ENCODE measurements at places on chromosomes 3 and 15. TPM values are rescaled to one million over a fixed set of nuclear protein-coding genes. Genes with fewer than 3 reads are reported as not detected.

DNA sequence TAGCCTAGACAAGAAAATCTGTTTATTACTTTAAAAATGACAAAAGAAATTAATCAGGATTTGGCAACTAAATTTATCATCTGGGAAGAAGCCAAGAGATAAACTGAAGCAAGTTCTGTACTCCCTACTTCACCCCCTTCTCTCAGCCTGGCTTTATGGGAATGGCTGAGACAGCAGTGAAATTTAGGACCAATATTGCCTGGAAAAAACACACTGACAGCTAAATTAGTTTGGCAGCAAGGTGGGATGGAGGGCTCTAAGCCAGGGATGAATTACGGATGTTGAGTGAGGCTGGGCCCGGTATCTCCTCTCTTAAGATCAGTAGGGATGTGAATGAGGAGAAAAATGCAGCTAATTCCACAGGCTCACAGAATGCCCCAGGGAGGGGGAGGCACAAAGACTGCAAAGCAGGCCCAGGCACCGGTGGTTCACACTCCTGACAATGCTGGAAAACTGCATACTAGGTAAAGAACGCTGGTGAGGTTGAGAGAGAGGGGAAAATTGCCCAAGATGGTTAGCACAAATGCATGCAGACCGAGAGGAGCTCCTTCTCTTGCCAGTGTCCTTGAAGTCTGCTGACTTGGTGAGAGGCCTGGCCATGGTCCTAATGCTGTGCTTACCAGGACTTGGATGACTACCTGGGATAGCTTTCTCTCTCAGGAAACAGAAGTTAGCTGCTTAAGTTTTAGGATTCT lies 89.0 kb downstream of the WDR76 start:
- H3K36me3 ChIP-seq = no peaks in the 10 kb centered on the region
- H3K27me3 ChIP-seq = no peaks in the 10 kb centered on the region
- H3K4me1 ChIP-seq = peaks cover 7% of the 10 kb centered on the region
- no peak for DNase-seq
- H3K4me3 ChIP-seq = no peak overlapping the region

DNA sequence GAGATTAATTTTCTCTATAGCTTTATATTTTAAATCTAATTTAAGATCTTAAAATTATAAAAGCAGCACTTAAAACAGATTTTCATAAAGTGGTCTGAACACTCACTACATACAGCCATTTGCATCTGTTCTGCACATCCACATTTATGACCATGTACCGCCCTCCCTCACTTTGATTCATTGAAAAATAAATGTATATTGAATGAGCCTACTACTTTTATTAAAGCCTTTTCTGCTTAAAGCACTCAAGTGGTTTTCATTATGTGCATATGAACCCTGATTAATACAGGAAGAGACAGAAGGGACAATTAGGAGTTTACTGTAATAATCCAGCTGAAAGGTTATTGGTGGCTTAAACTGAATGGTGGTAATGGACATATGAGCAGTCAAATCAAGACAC lies 129.4 kb downstream of the DLG1 start:
- no peaks in the 10 kb centered on the region for H3K27me3 ChIP-seq
- no peak overlapping the region for H3K4me3 ChIP-seq
- no peak overlapping the region for H3K27ac ChIP-seq
- no peak for DNase-seq
- peaks cover 12% of the 10 kb centered on the region for H3K36me3 ChIP-seq

- H3K4me3 ChIP-seq = no peak overlapping the region
- no peaks in the 10 kb centered on the region for H3K27me3 ChIP-seq
- no peak for DNase-seq
- H3K4me1 ChIP-seq = no peaks in the 10 kb centered on the region
Observed at GRCh38 chr3:175187586-175187985, 328.5 kb downstream of the NAALADL2 start.

- H3K4me1 ChIP-seq = no peaks in the 10 kb centered on the region
- no peak overlapping the region for H3K27ac ChIP-seq
- H3K4me3 ChIP-seq = no peak overlapping the region
- DNase-seq = no peak
- no peaks in the 10 kb centered on the region for H3K27me3 ChIP-seq
Observed at GRCh38 chr3:124156866-124157712, 165.2 kb upstream of the ROPN1 start.

- H3K27ac ChIP-seq = no peak overlapping the region
- H3K36me3 ChIP-seq = no peaks in the 10 kb centered on the region
- peaks cover 42% of the 10 kb centered on the region for H3K27me3 ChIP-seq
- no peak overlapping the region for H3K4me3 ChIP-seq
Observed at GRCh38 chr15:57865294-57865693, 158.8 kb downstream of the POLR2M start.

GRCh38 chr3:161081633-161082032 lies 23.5 kb downstream of the B3GALNT1 start:
- peaks cover 8% of the 10 kb centered on the region for H3K36me3 ChIP-seq
- DNase-seq = peak; percentile 62
- peaks cover 5% of the 10 kb centered on the region for H3K27me3 ChIP-seq
- no peak overlapping the region for H3K4me3 ChIP-seq

DNA sequence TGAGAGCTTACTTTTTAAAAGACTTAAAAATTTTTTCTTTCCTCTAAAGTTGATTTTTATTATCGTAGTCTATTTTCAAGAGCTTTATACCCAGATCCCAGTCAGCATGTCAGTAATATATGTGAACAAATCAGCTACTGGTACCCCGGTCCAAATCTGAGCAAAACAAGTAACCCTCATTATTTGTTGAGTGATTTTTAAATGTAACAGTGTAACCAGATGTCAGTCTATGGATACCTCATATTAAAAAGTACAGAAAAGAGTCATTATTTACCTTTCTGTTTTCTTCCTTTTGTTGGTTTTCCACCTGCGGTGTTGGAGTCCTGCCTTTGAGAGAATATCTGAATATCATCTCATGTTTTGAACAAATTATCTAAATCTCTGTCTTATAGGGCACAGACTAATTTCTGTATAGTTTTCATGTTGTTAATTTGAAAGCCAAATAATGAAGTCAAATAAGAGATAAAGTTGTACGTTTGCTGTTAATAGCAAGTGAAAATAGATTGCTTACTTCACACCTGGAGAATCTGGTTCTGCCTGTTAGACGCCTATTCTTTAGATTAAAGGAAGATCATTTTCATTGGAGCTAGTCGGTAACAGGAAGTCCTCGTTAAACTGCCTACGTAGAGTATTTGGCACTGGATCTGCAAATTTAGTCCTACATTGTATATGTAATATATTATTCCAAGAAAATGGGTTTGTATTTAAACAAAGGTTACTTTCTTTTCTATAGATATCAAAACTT lies at the start of gene STX19:
STX19 (minus strand) TSS at position 505 of the 745 bp plus-strand sequence. CDS start 13,328 bp downstream, outside the sequence.
- no peak within 1 kb of the TSS for H3K4me3 ChIP-seq
- H3K27ac ChIP-seq = no peak within 1 kb of the TSS
- H3K36me3 ChIP-seq = no peaks in the 10 kb centered on the region
- no peaks in the 10 kb centered on the region for H3K4me1 ChIP-seq
- DNase-seq = no peak
- no peaks in the 10 kb centered on the region for H3K27me3 ChIP-seq

DNA sequence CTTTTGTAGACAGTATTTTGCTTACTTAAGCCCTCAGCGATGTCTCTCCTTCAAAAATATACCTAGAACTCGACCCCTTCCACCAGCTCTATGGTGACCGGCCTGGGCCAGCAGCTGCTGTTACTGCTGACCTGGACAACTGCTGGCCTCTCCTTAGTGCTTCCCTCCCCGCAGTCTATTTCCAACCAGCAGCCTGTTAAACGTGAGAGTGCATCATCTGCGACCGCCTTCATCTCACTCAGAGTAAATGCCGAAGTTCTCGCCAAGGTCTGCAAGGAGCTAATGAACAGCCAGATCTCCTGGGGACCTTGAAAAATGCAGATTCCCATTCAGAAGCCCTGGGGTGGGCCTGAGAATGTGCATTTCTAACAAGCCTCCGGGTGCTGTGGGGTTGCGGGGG lies 86.7 kb downstream of the RPLP1 start:
- no peaks in the 10 kb centered on the region for H3K4me1 ChIP-seq
- peaks cover 11% of the 10 kb centered on the region for H3K27me3 ChIP-seq
- no peak for DNase-seq
- no peaks in the 10 kb centered on the region for H3K36me3 ChIP-seq
- H3K27ac ChIP-seq = no peak overlapping the region

DNA sequence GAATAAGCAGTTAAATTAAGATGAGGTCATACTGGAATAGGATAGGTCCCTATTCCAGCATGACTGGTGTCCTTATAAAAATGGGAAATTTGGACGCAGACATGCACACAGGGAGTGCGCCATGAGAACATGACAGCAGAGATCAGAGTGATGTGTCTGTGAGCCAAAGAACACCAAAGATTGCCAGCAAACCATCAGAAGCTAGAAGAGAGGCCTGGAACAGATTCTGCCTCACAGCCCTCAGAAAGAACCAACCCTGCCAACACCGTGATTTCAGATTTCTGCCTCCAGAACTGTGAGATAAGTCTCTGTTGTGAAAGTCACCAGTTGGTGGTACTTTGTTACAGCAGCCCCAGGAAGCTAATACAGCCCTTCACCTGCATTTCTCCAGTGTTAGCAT lies 34.7 kb downstream of the EPHB1 start:
- H3K4me3 ChIP-seq = no peak overlapping the region
- H3K27me3 ChIP-seq = peaks cover 15% of the 10 kb centered on the region
- H3K36me3 ChIP-seq = no peaks in the 10 kb centered on the region

- H3K27me3 ChIP-seq = peaks cover 7% of the 10 kb centered on the region
- H3K27ac ChIP-seq = no peak overlapping the region
- H3K4me1 ChIP-seq = peaks cover 12% of the 10 kb centered on the region
- no peak overlapping the region for H3K4me3 ChIP-seq
- no peaks in the 10 kb centered on the region for H3K36me3 ChIP-seq
- no peak for DNase-seq
Observed at GRCh38 chr3:120557115-120557514, 39.0 kb upstream of the NDUFB4 start.

GRCh38 chr3:129317848-129318247 lies 39.2 kb downstream of the HMCES start:
- no peak overlapping the region for H3K27ac ChIP-seq
- DNase-seq = no peak
- H3K4me1 ChIP-seq = peaks cover 15% of the 10 kb centered on the region
- H3K36me3 ChIP-seq = no peaks in the 10 kb centered on the region

GRCh38 chr15:48963524-48964113 lies at the start of gene SHC4:
Gene SHC4 (minus strand): TSS chr15:48963919. CDS start chr15:48963015, 904 bp downstream.
- peak within 1 kb of the TSS; percentile 78 for H3K4me3 ChIP-seq
- peak; percentile 72 for DNase-seq
- H3K27me3 ChIP-seq = no peaks in the 10 kb centered on the region
- H3K36me3 ChIP-seq = peaks cover 17% of the 10 kb centered on the region
- H3K4me1 ChIP-seq = peaks cover 50% of the 10 kb centered on the region
- H3K27ac ChIP-seq = peak within 1 kb of the TSS; percentile 85

Gene RGMA
- total RNA-seq = not detected

Gene ACAN
- total RNA-seq = not detected

Gene U2SURP
- total RNA-seq = 212 TPM

Gene GOLGA6L7
- not detected for total RNA-seq

Gene SLC4A7
- total RNA-seq = 69.0 TPM

Gene ACVR2B
- 12.2 TPM for total RNA-seq

Data from activated CD4-positive, alpha-beta T cell treated with anti-CD3 and anti-CD28 coated beads, Interleukin-2, amount 10 ng/mL, durations not matched to agents 24 days and 14 days (primary cell).